HAP-1 (cell line): ENCODE measurements at places on chromosomes 16 and 17.
A peak's percentile ranks its signal among the peaks of the same experiment; 100 is the strongest.

- DNase-seq = no peak
Measured at GRCh38 chr17:38731526-38732294, 1.6 kb downstream of the CISD3 start.

DNA sequence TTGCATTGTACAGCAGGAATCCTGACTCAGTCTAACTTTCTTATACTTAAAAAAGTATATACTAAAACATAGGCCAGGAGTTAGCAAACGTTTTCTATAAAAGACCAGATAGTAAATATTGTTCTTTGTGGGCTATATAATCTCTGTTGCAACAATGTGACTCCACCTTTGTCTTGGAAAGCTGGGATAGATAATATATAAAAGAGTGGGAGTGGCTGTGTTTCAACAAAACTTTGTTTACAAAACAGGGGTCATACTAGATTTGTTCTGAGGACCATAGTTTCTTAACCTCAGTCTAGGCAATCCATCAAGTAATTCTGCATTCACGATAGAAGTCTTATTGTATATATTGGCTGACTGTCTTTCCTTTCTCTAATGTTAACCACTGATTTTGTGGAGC, 9.0 kb upstream of the TBC1D3B start:
- no peak for DNase-seq

DNA sequence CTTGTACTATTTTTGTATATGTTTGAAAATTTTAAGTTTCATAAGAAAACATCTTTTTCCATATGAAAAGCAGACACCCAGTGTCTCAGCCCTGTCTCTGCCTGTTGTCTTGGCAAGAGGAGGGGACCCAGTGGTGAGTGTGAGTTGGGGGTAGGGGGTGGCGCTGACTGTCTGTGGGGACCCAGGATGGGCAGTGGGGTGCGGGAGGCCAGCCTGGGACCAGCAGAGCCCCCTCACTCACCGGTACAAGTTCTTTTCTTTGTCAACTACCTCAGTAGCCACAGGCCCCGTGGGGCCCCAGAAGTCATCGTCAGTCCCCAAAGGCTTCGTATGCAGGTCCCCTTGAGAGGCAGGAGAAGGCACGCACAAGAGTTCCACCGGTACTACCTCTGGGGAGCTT, 46.2 kb downstream of the MIS12 start:
- no peak for DNase-seq

DNA sequence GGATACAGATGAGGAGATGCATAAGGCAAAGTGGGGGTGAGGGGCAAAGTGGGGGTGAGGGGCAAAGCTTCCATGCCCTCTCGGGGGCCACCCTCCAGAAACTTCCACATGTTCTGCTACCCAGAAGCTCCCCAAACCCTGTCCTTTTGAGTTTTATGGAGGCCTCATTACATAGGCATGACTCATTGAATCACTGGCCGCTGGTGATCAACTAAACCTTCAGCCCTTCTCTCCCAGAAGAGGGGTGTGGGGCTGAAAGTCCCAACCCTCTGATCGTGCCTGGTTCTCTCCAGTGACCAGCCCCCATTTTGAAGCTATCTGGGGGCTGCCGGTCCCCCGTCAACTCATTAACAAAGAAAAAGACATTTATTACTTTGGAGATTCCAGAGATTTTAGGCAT, 27.5 kb downstream of the ITGAE start:
- no peak for DNase-seq

GRCh38 chr16:66604376-66605176, at the start of gene CMTM3:
CMTM3 (plus strand) TSS chr16:66604704; CDS start chr16:66604806, 102 bp downstream.
- DNase-seq = peak; percentile 89
